NCI-H1105 (cell line): ENCODE measurements at places on chromosomes 5 and 9.

- no peak for DNase-seq
Observed at GRCh38 chr5:75460532-75460931, 50.9 kb downstream of the CERT1 start.

GRCh38 chr5:31750215-31750614, 111.3 kb downstream of the PDZD2 start:
- no peak for DNase-seq

GRCh38 chr5:91403438-91403837, 20.3 kb upstream of the ARRDC3 start:
- DNase-seq = no peak

DNA sequence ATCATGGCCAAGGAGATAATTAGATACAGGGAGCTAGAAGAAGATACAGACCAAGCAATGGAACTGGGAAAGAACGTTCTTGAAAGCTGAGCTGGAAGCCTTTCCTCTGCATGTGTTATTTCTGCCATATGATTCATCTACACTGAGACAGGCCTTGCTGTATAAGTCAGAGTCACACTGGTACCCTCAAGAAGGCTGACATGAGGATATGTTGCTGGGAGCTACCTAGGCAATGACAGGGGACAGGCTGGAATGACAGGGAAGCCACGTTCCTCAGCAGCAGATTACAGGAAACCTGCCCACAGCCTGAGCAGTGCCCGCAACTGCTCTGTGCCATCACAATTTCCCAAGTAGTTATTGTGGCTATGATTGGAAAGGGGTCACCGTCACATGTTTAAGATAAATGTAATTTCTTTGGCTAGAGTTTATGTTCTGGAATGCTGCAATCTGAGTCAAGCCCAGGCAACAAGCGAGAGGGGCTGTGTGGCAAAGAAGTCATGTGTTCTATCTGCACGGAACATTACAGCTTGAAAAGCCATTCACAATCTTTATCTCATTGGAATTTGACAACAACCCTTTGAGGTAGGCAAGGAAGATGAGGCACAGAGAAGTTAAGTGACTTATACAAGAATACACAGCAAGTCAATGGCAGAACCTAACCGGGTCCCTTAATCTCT, 108.2 kb downstream of the TTLL11 start:
- no peak for DNase-seq

DNA sequence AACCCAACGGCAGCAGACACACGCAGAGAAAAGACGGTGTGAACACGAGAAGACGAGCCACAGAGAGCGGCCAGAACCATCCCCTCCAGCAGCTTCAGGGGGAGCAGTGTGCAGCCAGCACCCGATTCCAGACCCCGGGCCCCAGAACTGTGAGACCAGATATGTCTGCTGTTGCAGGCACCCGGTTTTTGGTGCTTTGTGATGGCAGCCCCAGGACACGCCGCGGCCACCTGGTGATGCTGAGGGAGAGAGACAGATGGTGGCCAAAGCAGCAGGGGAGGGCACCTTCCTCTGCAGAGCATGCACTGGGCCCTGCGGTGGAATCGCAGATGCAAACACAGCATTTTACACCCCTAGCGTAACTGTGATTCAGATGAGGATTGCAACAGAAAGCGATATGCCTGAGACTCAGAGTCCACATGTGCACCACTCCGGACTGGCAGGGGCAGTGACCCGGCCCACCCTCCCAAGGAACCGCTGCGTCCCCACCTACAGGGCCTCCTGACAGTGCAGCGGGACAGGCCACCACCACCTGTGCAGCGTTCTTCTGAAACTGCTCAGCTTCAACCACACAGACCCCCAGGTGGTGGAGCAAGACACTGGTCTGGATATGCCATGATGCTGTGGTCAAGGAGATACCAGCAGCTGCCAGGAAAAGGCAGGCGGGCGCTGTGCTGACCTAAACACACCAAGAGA, 24.0 kb downstream of the ZDHHC11B start:
- no peak for DNase-seq

DNA sequence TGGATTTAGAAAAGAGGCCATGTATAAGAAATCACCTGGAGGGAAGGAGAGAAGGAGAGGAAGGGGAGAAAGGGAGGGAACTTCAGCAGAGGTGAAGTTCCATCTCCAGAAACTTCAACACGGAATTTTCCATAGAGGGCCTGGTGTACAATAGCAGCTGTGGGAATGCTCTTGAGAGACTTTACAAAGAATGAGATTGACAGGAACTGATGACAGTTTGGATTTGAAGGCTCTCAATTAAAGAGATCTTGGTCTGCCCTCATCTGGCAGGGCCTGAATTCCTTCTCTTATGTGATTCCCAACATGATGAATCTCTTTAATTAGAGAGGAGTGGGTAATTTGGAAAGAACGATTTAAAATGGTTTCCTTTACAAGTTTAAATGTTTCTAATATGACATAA, 143.5 kb downstream of the MLLT3 start:
- no peak for DNase-seq

GRCh38 chr9:120755044-120755443, 38.2 kb downstream of the FBXW2 start:
- no peak for DNase-seq

- DNase-seq = no peak
Observed at GRCh38 chr9:2039294-2040180, 24.4 kb downstream of the SMARCA2 start.

DNA sequence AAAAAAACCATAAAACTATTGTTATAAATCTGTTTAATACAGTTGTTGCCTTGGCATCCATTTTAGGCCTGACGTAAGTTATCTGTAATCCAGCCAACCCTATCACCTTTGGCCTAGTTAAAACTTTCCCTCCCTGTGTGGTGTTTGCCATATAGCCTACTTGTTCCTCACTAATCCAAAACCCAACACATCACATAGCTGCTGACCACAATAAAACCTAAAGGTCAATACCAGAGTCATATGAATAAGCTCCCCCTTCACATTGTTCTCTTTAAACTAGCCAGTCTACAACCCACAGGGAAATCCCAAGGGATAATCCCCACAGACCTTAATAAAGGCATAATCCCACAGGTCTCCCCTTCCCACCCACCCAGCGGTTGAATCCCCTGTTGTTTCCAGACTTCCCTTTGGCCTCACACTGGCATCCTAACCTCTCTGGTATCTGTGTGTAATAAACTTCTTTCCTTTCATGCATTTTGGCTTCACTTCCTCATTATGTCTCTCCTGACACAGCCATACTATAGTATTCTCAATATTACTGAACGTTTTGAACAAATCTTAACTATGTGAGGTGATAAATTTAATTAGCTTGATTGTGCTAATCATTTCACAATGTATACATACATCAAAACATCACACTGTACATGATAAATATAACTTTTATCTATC, 50.8 kb downstream of the DTWD2 start:
- DNase-seq = no peak
